Glomerular endothelial cell (primary cell): ENCODE measurements at places on chromosomes 4 and X. TPM values are rescaled to one million over a fixed set of nuclear protein-coding genes. Genes with fewer than 3 reads are reported as not detected.

DNA sequence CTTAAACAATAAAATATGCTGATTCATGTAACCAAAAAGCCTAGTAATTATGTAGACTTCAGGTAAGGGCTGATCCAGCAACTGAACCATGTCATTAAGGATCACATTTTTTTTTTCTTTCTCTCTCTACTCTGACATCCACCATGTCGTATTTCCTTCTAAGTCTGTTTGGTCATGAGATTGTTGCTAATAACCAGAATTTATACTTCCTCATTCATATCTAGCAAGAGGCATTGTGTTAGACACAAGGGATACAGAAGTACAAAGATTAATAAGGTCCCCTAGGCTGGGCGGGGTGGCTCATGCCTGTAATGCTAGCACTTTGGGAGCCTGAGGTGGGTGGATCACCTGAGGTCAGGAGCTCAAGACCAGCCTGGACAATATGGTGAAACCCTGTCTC lies 24.1 kb downstream of the PHEX start:
- DNase-seq, result no peak

APBB2 gene
- 122 and 124 TPM in 2 replicates for total RNA-seq

DNA sequence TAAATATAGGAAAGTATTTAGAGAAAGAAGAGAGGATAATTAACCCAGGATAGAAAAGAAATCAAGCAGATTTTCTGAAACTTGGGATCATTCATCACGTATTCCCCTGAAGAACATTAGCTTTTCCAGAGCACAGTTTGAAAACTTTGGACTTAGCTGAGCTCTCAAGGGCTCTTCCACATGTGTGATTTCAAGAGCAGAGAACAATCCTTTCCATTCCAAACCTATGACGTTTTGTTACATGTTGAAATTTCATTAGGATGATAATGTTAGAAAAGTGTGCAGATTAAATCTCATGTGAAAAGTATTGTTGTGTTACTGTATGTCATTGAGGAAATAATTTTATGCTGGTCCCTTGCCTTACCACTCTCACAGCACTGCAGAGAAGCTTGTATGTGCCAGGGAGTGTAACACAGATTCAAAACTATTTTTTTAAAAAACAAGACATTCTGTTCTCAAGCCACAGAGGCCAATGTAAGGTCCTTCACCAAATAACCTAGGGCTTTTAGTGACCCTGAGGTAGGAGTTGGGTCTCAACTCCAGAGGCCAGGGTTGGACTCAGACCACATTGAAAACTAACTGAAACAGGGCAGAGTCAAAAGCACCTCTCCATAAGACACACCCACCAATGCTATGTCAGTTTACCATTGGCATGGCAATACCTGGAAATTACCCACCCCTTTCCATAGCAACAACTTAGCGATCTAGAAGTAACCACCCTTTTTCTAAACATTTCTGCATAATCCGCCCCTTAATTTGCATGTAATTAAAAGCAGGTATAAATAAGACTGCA lies 141.3 kb downstream of the ANXA5 start:
- no peak for DNase-seq

DNA sequence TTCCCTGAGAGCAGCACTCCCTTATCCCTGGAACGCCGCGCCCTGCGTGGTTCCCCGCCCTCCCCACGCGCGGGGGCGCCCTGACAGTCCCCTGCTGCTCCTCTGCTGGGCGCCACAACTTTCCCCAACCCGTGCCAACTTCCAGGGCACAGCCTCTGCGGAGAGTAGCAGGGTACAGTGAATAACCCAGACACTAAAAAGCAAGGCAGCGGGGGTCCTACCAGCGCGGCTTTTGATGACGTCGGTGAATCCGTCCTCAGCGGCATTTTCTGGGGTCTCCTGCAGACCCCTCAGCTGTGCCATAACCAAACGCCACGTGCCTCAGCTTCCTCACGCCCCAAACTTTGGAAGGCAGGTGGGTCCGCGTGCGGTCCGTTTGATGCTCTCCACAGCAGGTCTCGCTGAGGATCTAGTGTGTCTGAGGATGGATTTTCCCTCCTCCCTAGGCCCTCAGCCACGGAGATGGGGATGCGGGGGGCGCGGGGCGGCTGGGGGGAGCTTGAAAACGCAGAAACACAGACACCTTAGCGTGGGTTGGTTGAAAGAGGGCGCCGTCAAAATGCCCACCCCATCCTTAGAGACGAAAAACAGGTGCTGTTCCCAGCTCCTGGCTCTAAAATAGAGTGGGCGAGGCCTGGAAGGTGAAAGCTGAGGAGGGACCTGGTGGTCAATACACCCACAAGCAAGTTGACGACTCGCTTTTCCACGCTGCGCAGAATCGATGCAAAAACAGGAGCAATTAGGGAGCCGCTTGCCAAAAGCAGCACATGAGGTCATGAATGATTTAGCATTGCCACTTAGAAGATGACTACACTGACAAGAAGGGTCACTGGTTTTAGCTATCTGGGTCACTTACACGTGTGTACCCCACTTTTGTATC lies 405.6 kb downstream of the FAM47A start:
- no peak for DNase-seq

DNA sequence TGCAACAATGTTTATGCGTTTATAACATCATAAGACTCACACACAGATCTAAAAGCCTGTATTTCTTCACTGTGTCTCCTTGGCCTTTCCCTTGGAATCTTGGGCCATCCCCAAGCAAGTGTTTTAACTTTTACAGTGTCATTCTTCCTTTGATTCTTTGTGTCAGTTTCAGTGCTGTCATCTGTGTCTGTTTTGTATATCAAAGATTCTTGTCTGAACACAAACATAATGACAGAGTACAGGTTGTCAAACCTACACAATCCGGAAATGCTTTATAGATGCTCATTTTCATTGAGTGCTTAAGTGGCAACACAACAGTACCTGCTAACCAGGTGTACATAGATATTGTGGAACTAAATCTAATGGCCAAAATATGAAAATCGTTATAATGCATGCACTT lies 1500.0 kb downstream of the TECRL start:
- DNase-seq, result no peak
